ENCODE measurements at places on chromosomes 1 and 21.
A peak's percentile ranks its signal among the peaks of the same experiment; 100 is the strongest.

DNA sequence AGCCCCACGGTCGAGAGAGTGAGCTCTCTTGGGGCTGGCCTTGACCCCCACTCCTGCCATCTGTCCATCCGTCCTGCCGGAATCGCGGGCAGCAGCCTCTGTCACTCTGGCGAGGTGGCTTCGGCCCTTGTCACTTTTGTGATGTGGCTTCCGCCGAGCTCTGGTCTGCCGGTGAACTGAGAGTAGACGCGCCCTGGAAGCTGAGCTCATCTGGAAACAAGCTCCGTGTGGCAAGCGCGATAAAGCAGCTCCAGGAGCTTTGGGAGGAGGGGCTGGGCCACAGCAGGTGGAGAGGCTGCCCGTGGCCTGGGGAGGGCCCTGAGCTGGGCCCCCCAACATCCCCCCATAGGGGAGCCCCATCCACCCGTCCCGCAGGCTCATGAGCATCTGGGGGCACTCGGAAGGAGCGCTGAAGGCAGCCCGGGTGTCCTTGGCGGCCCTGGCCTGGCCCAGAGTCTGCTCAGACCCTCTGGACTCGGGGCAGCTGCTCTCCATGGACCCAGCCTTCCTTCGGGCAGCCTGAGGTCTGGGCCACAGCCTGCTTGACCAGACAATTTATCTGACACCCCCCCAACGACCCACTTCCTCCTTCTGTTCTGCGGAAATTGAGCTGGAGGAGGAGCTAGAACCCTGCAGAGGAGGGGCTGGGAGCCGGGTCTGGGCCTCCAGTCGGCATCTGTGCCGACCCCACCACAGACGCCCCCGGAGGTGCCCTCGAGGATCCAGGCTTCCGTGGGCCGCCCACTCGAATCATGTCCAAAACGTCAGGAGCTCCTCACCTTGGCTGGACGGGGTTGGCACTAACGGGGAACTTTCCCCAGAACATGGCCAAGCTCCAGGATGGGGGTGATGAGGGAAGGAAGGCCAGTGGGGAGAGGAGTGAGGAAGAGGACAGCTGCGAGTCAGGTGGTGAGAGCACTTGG, 59.1 kb downstream of the SLC19A1 start:
- DNase-seq: no peak

DNA sequence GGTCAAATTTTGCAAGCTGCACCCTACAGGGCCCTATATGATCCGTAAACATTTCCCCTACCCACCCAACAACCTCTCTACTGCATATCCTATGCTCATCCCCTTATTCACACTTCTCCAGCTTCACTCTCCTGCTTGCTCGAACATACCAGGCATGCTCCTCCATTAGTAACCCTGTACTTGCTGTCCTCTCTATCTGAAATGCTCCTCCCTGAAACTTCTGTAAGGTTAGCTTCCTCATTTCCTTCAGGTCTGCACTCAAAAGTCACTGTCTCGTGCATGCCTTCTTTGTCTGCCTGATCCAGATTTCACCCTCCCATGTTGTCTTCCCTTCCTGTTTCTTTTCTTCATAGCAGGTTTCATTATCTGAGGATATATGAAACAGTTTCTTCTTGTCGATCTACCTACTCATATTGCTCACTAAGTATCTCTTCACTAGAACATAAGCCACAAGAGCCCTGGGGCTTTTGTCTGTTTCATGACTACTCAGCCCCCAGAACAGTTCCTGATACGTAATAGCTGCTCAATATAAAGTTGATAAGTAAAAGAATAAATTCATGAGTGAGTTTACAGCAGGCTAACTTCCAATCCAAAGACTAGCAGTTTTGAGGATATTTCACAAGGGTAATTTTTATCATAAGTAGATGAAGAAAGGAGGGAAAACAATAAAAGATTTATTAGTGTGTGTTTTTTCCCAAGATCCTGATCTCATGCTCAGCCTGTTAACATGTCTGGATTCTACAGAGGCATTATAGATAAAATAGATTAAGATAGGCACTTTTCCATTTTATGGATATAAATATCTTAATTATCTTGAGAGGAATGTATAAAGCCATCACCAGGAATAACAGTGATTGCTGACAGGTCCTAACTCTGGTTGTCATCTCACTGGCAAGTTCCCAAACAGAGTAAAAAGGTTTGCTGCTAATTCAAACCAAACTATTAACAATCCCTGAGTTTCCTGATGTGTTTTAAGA, 392.5 kb upstream of the ESRRG start:
- DNase-seq: no peak

DNA sequence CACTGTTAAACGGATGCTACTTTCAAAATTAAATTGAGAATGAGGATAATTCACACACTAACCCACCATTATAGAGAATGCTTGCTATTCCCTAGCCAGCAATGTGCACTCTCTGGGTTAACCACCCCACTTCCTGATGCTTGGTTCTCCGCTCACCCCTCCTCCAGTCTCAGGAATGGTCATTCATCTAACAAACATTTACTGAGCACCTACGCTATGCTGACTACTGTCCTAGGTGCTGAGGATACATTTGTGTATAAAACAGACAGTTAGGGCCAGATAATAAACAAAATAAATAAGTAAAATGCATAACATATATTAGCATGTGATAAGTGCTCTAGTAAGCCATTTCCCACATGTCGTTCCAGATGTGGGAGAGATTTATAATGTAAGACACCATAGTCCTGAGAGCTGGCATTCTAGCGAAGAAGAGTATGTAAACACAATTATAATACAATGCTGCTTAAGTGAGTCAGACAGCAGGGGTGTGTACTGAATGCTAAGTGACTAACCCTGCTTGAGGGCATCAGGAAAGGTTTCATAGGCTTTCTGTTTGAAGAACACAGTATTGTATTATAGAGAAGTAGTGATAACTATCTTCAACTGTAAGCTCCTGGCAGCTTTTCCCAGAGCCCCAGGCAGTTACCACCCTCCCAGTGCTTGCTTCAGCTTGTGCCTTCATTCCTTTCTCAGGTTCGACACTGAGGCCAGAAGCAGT, 126.7 kb upstream of the CACHD1 start:
- DNase-seq: peak; percentile 97

DNA sequence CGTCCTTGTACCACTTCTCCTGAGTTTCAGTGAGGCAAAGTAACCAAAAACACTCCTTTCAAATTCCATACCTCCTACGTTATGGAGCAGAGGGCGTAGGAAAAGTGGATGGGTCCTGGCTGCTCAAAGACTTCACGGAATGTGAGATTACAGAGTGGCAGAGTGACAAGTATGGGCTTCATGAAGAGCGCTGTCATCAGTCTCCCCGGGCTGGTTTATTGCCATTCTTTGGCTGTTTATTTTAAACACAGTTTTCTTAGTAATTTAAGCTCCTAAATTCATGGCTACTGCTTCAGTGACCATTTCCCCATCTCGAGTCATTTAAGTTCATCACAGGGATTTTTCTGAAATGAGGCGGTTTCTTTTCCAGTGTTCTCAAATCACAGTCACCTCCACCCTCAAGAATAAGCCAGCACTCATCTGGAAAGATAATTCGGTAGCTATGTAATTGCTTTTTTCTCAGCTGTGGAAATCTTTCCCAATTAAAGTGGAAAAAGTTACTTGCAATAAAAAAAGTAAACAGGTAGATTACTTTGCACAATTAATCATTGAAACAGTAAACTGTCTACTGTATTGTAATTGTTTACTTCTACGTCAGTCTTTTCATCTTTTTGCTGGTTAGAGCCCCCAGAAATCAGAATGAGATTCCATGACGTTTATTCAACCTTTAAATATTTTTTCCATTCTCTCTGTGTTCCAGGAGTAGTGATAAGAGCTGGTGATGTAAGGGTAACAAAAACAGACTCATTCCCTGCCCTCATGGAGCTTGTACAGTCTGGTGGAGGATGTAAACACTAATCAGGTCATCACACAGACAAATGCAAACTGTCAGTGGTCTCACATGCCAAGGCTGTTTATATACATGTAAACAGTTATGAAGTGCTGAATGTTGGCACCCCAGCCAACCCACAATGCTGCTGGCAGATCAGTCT, 3.0 kb upstream of the SMYD2 start:
- no peak for DNase-seq

DNA sequence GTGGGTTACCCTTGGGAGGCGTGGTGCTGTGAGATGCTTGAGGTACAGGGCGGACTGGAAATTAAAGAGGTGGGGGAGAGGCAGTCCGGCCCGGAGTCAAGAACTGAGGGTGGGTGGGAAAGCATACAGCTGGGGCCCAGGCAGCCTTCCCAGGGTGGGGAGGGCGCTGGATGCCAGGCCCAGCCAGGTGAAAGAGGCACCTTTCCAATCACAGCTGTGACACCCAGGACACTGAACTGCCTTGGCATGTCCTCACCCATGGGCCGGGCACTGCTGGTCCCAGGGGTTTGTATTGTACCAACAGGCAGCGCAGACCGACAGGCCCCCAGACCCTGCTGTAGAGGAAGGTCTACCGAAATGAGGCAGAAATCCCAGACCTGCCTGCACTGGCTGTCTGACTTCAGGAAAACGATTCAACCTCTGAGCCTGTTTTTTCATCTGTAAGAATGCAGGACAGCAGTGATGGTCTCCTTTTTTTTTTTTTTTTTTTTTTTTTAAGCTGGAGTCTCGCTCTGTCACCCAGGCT, 9.1 kb downstream of the SLC30A2 start:
- DNase-seq: no peak

GRCh38 chr1:64581843-64582185, 111.9 kb downstream of the CACHD1 start:
- peak; percentile 46 for DNase-seq

DNA sequence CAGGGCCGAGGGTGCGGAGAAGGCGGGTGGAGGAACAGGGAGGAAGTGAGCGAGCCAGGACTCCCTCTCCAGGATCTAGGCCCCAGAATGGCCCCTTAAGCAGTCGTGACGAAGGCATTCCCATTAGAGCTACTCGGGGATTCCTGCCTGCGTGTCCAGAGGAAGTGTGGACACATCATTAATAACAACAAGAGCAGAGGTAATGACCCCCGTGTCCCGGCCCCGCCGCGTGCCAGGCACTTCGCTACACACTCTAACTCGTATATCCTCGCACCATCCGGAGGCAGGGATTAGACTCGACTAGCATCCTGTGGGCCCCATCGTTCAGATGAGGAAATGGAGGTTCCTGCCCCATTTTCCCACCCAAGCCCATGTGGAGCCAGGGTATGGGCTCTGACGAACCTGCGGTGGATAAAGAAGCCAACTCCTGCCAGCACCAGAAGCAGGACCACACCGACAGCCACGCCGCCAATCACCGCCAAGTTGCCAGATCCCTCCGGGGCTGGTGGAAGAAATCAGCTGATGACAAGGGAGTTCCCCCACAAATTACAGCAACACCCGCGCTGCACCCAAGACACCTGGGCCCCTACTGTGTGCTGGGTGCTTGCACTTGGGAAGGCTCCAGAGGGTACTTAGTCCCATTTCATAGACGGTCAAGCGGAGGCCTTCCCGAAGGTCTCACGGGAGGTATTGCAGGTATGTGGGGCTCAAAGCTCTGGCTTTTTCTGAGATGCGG, 21.6 kb downstream of the EPHA2 start:
- no peak for DNase-seq

DNA sequence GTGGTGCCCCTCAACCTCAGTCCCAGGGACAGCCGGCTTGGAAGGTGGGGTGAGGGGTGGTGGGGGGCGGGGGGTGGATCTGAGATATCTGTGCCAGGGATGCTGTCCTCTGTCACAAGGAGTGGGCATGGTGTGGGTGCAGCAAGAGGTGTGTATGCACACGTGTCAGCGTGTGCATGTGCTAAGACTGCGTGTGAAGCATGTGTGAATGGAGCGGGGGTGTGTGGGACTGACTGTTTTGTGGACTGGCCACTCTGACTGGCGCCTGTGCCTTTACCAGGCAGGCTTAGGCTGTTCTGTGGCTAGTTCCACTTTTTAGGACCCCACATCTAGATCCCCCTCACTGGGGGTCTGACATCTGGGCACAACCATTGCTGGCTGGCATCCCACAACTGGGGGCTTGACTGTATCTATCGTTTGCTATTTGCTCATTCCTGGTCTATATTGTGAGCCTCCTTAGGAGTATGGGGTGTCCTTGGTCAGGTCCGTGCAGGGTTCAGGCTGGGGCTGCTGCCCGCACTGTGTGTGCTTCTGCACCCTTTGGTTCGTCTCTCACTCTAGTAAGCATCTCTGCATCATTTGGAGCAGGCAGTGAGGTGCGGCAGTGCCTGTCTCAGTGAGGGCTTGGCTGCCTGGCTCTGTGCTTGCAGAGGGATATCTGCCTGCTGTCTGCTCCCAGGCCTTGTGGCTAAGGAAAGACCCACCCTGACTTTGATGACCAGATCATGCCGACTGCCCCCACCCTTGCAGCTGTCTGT, 1.9 kb downstream of the AMPD2 start:
- no peak for DNase-seq

GRCh38 chr1:240295811-240296210, 204.1 kb downstream of the FMN2 start:
- DNase-seq: no peak

DNA sequence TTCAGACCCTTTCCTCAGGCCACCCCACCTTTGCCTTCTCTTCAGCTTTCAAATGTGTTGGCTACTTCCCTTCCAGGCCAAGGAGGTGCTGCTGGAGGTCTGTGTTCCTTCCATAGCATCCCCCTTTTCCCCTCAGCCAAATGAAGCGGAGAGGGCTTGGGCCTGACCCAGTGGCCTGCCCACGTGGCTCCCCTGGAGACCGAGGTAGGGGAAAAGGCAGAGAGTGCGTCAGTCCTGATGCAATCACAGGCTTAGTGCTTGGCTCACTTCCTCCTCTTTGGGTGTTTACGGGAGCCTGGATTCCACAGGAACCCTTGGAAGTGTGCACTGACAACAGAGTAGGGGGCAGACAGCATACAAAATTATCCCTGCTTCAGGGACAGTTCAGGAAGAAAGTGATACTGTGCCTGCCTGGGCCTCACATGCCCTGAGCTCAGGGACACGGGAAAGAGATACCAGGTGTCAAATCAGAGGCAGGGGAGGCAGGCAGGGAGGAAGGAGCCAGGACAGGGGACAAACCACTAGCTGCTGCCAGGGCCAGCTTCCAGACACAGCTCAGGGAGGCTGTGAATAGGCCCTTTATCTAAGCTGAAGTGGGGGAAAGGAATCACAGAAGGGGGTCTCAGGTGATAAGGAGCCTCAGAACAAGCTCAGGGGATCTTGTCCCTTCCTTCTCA, 16.6 kb upstream of the PTP4A2 start:
- peak; percentile 91 for DNase-seq

Data from SK-MEL-5 (cell line).